ENCODE measurements at places on chromosomes 13 and 19.

DNA sequence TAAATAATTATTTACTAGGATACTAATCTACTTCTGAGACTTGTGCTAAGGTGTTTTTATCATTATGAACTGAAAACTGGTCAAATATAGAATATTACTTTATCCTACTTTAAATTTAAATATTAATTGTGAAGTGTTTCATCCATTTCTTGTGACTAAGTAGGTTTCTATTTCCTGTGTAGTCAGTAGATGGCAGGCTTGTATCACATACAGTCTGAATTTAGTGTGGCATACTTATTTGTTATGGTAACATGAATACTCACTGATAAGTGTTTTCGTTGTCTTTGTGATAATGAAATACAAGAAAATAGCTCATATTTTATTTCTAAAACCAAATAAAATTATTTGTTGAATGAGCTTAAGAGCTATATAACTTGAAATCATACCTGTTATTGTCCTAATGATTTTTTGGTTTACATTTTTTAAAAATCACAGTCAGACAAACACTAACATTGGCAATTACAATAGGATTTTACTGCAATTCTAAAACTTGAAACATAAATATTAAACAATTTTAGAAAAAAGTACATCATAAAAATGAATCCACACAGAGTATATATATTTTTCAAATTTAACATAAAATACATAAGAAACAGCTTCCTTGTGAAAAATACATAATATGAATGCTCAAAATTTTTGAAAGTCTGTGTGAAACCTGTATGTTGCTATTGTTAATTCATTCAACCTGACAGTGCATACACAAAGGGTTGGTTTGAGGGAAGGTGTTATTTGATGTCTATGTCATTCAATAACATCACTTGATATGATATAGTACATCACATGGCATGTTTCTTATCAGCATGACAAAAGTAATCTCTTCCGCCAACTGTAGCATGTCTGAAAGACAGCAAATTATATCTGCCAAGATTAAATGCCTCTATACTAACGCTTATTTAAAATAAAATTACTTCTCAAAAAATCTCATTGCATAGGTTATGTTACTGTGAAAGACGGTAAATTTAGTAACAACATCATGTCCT is 904.8 kb upstream of the PCDH20 start:
- DNase-seq, result peak; percentile 11

DNA sequence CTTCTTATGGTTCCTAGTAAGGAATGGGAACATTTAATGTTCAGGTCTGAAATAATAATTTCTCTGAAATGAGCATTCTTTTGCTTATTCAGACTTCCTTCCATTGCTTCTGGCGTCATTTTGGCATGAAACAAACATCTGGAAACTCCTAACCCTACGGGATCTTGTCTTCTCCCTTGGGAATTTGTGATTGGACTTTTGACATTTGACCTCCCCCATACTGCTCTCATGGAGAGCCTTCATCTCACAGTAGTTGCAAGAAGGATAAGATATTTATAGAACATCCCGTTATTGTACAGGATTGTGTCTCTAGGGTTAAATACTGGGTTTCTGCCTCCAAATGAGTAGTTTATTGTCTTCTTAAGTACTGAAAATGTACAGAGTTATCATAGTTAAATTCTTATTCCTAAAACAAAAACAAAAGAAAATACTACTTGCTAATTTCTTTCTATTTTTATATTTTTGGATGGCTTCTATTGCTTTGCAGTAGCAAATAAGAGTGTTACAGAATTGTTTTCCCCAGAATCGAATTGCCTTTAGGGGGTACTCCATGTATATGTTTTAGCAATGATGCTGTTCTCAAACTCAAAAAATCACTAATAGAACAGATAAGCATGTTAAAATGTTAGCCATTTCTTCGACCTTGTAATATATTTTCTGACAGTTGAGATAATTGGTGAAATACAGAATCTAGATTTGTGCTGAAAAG is 366.8 kb downstream of the DLEU7 start:
- no peak for DNase-seq

DNA sequence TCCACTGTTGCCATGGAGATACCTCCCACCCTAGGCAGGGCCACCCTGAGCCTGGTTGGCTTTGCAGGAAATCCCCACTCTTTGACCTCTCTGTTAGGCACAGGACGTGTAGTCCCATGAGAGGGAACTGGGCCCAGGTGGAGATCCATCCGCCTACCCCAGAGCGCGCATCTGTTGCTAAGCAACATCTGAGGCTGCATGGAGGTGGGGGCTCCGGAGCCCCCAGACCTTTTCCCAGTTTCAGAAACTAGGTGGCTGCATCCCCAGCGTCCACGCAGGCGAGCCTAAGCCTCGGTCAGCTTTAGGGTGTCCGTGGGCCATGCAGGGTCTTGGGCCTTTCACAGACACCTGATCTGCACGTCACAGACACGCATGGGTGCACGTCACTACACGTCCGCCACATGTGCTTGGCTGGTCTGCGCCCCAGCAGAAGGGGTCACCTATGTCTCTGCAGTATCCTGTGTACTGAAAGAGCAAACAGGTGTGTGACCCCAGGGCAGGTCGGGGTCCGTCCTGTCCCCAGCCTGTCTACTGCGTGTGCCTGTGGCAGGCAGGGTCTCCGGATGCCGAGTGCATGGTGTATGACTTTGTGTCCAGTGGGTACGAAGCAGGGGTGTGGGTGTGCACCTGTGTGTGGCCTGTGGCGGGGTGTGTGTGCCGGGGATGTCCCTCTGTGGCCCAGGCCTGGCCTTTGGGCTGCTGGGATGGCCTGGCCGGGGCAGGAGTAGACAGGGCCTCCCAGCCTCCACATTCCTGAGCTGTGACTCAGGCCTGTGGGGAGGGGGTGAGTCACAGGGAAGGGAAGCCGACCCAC is 4.1 kb upstream of the CIRBP start:
- DNase-seq, result no peak

- no peak for DNase-seq
Observed at GRCh38 chr19:12946092-12946721, 545 bp downstream of the RAD23A start.

DNA sequence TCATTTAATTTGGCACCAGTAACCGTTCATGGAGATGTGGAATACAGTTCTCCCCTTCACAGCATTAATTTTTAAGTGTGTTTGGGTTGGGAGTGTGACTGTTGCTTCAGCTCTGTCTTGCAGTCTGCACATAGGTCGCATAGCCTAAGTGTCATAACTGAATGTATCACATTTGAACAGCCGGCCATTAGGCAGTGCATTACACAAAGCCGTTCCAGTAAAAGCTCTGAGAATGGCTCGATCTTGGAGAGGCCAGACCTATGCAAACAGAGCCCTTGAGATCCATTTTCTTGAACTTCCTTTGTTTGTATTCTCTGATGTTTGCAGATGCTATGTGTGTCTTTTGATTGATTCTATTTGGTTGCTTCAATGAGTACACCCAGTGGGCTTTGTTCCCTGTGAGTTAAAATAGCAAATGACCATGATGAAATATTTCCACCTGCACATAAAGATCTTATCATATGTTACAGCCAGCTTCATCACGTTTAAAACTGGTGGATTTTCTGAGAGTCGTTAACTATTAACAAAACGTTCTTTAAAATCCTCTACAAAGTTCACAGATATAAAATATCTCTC is 1104.9 kb upstream of the SLC10A2 start:
- no peak for DNase-seq

GRCh38 chr13:33550885-33551284 is 265.3 kb upstream of the STARD13 start:
- no peak for DNase-seq

- DNase-seq, result no peak
Observed at GRCh38 chr13:107365466-107366215, 797.7 kb upstream of the ARGLU1 start.

GRCh38 chr19:45884682-45885555 is 1.0 kb downstream of the IRF2BP1 start:
- no peak for DNase-seq

GRCh38 chr19:41919948-41920712 is 8.1 kb downstream of the ERFL start:
- no peak for DNase-seq

DNA sequence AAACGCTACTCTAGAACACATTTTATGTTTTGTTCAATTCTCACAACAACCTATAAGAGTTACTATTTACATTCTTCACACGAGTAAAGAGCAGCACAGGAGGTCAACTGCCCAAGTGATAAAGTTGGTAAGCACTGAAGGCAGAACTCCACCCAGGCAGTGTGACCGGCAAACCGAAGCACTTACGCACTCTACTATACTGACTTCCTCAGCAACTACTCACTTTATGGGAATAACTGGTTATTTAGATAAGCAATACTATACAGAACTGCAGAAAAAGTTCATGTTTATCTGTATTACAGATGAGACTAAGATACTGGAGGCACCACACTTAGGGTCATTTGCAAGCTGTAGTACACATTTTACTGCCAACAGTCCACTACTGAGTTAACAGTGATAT is 28.8 kb downstream of the FOXO1 start:
- DNase-seq, result no peak

GRCh38 chr13:80199585-80200292 is 141.2 kb downstream of the SPRY2 start:
- DNase-seq, result no peak

GRCh38 chr19:2462635-2463421 is 6.1 kb upstream of the LMNB2 start:
- peak; percentile 76 for DNase-seq

GRCh38 chr19:23409392-23410048 is 14.2 kb upstream of the ZNF91 start:
- DNase-seq, result no peak

- no peak for DNase-seq
Observed at GRCh38 chr19:28023064-28023463, 1189.9 kb downstream of the UQCRFS1 start.

- no peak for DNase-seq
Observed at GRCh38 chr13:85095418-85096272, 703.6 kb downstream of the SLITRK6 start.

DNA sequence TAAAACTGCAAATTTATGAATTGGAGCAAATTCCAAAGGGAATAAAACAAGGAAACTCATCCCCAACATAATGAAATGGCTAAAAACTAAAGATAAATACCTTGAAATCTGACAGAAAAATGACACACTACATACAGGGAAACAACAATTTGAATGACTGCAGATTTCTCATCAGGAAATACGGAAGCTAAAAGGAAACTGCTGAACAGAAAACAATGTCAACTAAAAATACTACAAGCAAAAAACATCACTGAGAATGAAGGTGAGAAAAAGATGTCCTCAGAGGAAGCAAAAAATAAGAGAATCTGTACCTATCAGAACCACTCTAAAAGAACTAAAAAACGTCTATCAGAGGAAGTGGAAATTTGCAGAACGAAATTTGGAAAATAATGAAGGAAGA is 39.5 kb downstream of the ZSWIM9 start:
- DNase-seq, result no peak

DNA sequence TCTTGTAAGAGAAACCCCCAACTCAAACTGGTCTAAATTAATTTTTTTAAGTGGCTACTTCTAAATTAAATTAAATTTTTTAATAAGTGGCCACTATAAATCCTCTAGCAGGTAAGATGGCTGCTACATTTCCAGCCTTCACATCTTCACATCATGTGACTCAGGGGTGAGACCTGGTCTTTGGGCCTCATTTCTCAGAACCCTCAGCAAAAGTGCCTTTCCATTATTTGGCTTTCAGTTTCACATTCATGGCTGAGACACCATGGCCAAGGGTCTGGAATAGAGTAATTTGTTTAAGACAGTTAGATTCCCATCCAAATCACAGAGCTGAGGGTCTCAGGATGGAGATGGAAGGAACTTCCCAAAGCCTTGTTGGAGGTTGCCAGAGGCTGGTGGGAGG is 47.5 kb downstream of the DCT start:
- DNase-seq, result no peak

DNA sequence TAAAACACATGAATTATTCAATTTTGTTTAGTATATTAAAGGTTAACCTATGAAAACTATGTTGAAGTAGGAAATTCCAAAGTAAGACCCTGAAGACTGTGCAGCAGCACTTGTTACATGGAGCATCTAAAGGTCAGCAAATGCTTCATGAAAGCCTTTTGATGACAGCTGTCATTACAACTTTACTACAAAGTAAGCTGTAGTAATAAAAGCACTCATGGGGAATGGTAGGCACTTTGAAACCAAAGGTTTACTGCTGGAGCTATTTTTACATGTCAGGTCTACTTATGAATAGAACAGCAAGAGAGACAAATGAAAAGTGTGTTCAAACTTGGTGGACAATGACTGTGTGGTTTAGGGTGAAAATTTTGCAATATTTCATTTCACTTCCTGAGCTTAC is 672.5 kb upstream of the PCDH20 start:
- no peak for DNase-seq

DNA sequence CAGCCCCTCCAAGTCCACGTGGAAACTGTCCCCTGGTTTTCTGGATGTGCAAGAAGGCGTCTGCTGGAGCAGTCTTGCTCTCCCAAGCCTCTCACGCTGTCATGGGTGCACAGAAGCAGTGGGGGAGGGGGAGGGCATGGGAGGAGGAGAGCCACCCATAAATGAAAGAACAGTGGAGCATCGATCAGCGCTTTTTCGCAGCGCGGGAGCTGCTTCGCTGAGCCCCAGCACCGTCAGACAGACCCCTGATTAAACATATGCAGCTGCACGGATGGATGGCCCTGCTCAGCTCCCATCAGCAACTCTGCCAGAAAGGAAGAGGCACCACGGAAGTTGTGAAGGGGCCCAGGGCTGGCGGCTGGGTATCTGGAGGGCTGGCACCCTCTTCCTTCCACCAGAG is 264.9 kb downstream of the UQCRFS1 start:
- no peak for DNase-seq

GRCh38 chr19:4357921-4358326 is 14.6 kb downstream of the MPND start:
- no peak for DNase-seq

GRCh38 chr13:36353001-36353400 is 6.8 kb upstream of the SPART start:
- no peak for DNase-seq

DNA sequence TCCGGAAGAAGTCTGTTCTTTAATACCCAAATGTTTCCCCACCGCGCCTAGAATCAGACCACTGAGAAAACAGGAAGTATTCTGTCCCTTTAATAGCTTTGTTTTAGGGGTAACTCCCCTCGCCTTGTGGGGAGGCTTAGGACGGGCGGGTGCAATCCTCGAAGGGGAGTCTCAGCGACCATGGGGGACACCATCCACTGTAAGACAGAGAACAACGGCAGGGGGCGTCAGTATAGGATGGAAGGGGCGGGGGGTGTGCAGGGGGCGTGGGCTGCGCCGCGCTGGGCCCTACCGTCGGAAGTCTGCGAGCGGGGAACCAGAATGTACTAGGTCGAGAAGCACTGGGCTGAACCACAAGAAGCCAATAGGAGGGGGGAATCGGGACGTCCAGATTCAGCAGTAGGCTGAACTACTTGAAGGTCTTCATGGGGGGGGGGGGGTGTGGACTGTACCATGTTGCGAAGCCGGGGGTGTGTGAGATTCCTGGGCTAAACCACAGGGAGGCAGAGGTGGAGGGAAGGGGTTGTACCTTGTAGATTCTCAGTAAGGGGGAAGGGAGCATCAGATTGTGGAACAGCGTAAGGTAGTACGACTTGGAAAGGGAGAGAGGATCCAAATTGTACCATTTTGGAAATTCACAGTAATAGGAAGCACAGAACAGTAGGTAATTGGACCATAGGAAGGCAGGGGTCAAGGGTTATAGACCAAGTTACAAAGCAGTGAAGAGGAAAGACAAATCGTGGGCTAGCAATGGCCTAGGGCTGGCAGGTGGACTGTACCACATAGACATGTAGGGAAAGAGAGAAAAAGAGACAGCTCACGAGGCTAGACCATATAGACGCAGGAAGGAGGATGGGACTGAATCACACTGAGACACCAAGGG is 1.0 kb upstream of the DBP start:
- DNase-seq, result peak; percentile 73

GRCh38 chr13:98538876-98539275 is 38.0 kb downstream of the STK24 start:
- no peak for DNase-seq

- DNase-seq, result no peak
Observed at GRCh38 chr19:12672744-12673143, 6.1 kb downstream of the WDR83 start.

Data from HS-5 (cell line).